ENCODE measurements at places on chromosomes 7 and 10.

GRCh38 chr10:132202070-132202970 lies 15.6 kb downstream of the DPYSL4 start:
- no peak for DNase-seq

- no peak for DNase-seq
Observed at GRCh38 chr10:129642427-129642826, 175.4 kb downstream of the MGMT start.

GRCh38 chr7:123209786-123210185 lies 10.0 kb upstream of the SLC13A1 start:
- DNase-seq: no peak

GRCh38 chr7:87565877-87566276 lies 34.8 kb downstream of the ABCB1 start:
- DNase-seq: no peak

GRCh38 chr10:21929070-21929469 lies 74.5 kb downstream of the DNAJC1 start:
- no peak for DNase-seq

- DNase-seq: no peak
Observed at GRCh38 chr7:52009181-52009580, 692.6 kb upstream of the COBL start.

GRCh38 chr10:6239213-6239991 lies 36.7 kb downstream of the PFKFB3 start:
- peak; percentile 80 for DNase-seq

DNA sequence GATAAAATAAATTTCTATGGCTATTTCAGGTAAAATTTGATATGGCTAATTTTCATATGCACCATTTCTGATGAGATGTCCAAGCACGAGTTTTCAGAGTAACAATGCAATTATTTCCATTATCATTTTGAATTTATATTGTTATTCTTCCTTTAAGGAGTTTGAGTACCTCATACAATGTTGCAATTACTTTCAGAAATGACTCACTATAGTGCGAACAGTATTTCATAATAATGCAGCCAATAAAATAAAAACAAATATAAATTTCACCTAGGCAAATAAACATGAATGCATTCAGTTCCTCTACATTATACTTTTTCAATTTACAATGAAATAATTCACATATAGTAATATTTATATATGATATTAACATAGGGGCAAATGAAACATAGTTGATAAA lies 78.8 kb upstream of the LRRN3 start:
- no peak for DNase-seq

- no peak for DNase-seq
Observed at GRCh38 chr10:97188261-97188711, 2.5 kb upstream of the SLIT1 start.

DNA sequence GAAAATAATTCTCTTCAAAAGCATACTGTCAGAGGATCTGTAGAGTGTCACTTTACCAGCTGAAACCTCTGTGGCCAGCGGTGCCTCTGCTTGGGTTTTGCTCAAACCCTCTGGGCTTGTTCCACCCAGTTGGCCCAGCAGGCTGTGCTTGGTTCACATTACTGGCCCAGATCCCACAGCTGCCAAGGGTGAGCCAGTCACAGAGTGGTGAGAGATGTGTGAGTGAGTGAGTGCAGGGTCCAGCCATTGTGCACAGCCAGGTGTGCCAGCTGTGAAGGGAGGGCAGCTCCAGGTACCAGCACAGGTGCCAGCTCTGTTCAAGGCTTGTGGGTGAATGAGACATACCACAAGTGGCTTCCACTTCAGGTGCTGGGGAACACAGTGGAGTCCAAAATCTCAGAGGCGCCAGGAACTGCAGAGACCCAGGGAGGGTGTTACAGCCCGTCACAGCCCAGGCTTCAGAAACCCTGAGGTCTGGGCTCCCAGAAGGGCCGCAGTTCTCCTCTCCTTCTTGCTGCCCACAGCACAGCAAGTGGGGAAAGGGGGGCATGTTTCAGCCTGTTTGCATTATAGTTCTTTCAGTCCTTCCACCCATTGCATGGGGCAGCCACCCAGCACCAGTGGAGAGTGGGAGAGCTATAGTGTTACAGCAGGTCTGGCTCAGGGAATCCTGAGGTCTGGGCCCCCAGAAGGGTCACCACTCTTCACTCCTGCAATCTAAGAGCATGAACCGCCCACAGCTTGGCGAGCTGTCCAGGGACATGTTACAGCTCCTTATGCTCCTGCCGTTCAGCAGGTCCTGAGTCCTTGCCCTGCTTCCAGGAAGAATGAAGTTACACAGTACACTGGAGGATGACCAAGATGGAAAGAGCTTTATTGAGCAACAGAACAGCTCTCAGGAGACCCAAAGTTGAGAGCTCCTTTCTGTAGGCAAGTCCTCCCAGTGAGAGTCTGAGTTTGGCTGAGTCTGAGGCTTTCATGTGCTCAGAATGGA lies 931.7 kb upstream of the SORCS1 start:
- no peak for DNase-seq

- DNase-seq: peak; percentile 6
Observed at GRCh38 chr7:129468547-129468946, 33.8 kb upstream of the SMKR1 start.

DNA sequence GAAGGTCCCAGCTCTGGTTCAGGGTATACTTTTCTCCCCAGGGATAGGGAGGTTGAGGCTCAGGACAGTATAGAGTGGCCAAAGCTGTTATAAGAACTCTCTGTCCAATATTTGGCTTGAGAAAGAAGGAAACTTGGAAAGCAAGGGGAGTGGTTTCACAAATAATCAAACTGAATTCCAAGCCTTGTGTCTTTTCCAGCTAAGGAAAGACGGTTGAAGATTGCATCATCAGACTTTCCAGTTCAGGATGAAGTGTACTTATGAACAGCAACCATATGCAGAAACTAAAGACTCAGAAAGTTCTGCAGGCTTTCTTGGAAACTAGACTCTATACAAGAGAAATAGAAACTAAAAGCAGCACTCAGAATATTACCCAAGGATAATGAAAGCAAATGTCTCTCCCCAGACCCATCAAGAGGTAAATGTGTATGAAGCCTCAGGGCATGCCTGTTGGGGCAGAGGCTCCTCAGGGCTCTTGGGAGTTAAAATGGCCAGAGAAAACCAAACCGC lies 46.4 kb downstream of the RAMP3 start:
- no peak for DNase-seq

- no peak for DNase-seq
Observed at GRCh38 chr10:61837755-61838171, 63.7 kb upstream of the ARID5B start.

- DNase-seq: no peak
Observed at GRCh38 chr7:94067506-94067905, 63.4 kb upstream of the BET1 start.

GRCh38 chr7:100539436-100540006 lies 518 bp downstream of the AGFG2 start:
- DNase-seq: peak; percentile 41

DNA sequence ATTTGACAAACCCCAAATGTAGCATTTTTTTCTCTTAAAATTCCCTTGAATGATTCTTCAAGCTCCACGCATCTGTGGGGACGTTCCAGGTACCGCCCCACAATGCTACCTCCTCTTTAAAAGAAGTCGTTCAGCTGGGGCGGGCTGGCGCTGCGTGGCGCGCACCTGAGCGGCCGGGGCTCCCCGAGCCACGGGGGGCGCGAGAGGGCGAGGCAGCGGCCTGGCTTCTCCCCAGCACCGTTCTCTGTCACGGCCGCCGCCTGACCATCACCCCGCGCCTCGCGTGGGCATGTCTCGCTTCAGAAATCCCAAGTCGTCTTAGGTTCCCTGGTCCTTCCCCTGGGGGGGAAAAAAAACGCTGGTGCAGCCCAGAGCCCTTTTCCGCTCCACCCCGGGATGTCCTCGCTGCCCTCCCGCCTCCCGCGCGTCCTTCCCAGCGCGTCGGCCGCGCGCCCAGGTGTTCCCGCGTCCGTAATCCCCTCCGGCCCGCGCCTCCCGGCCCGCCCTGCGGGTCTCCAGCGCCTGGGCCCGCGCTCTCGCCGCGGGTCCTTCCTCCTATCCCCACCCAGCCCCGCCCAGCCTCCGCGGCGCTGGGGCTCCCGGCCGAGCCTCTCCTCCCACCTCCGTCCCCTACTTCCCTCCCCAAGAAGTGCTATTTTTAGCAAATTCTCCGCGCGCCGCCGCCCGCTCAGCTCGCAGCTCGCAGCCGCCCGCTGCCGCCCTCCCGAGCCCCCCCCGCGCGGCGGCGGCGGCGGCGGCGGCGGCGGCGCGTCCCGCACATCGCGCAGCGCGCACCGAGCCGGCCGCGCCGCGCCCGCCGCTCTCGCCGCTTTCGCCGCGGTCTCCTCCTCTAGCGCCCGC lies 58.7 kb upstream of the PRPS1L1 start:
- DNase-seq: peak; percentile 5

DNA sequence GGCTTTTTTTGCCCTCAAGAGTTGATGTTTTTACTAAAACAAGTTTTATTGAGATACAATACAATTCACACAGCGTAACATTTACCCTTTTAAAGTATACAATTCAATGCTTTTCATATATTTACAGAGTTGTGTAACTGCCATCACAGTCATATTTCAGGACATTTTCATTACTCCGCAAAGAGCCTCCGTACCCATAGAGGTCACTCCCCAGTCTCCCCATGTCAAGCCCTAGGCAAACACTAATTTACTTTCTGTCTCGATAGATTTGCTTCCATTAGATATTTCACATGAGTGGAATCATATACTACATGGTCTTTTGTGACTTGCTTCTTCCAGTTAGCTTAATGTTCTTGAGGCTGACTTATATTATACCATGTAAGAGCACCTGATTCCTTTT lies 183.8 kb downstream of the PRKCQ start:
- no peak for DNase-seq

DNA sequence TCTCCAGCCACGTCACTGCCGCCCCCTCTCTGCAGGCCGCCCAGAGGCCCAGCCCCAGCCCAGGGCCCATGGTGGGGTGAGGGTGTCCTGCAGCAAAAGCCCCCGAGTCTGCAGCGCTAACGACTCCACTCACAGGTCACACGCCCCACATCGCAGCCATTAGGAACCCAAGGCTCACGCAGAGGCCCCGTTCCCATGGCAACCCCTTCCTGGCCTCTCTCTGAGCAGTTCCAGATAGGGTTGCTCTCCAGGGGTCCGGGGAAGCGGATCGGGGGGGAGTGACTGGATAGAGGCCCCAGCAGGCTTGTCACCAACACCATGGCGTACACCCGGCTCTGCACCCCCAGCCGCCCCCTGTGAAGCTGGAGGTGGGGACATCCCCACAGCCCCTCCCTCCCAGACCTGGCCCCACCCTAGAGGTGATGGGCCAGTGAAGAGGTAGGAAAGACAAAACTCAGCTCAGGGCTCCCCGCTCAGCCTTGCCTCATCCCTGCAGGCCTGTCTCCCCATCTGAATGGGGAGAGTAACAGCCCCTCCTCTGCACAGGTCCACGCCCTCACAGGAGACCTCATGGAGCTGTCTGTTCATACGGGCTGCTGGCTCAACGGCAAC lies 41.2 kb downstream of the TNRC18 start:
- no peak for DNase-seq

- DNase-seq: no peak
Observed at GRCh38 chr7:11858622-11859302, 26.8 kb upstream of the THSD7A start.

GRCh38 chr10:88918191-88918905 lies 34.2 kb downstream of the ACTA2 start:
- DNase-seq: no peak

GRCh38 chr7:72430531-72430930 lies 18.4 kb upstream of the CALN1 start:
- no peak for DNase-seq

DNA sequence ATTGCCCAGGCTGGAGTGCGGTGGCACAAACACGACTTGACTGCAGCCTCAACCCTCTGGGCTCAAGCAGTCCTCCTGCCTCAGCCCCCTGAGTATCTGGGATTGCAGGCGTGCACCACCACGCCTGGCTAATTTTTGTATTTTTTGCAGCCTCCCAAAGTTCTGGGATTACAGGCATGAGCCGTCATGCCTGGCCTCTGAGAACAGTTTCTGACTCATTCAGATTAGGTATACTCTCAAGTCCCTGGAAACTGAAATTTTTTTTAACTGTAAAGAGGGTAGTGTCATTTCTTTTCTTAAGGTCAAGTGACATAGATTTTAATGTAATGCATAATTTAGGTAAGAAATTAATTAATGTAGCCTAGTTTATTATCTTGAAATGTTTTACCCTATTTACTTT lies 104.7 kb downstream of the SEPTIN7 start:
- no peak for DNase-seq

DNA sequence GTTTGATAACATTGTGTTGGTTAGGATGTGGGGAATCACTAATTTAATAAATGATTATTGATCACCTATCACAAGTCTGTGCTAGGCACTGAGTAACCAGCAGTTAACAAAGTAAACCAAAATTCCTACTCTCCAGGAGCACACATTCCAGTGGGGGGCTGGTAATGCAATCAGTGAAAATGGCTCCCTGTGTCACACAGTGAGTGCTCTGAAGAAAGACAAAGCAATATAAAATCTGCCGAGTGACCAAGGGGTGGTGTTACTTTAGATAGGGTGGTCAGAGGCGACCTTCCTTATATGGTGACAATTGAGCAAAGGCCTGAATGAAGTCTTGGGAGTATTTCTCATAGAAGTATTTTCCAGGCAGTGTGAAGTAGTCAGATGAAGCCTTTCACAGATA lies 13.6 kb upstream of the SMC3 start:
- DNase-seq: no peak

DNA sequence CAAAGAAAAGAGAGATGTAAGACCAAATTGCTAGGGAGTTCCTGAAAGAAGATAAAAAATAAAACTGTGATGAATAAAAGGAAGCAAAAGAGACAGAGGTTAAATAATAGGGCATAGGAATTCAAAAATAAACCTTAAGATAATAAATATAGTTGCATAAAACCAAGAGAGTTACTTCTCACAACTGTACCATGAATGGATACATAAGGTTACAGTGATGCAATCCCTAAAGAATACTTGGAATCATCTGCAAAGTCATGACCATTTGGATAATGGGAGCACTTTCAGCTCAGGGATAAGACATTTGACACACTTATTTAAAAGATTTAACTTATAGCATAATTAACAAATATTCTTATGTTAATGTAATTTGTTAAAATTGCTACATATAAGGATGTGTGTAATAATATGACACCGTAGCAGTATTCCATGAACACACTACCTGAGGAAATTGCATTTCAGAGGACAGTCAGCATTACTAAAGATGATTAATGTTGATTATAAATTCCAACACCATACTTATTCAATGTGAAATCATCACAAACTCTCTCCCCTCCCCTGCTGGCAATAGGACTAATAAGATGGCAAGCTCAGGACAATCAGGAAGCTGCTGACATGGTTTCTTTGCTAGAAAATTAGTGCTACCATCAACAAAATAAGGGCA lies 202.1 kb upstream of the AKR1E2 start:
- no peak for DNase-seq

DNA sequence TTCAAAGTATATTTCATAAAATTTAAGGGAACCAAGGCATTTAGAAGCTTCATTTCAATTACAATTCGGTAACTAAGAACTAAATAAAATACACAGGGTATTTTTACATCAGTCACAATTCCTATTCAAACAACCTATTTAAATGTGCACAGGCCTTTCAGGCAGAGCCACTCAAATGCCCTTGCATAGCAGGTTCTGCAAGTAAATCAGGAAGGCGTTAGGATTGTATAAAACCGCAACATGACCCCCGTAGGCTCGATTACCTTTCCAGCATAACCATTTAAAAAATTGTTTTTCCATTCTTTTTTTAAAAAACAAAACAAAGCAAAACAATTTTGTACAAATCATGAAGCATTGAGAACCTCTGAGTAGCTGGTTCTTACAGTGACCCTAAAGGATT lies 289.9 kb upstream of the SP8 start:
- no peak for DNase-seq

Measured in activated CD4-positive, alpha-beta T cell treated with anti-CD3 and anti-CD28 coated beads for 48 hours (primary cell).